ENCODE measurements at places on chromosomes 3 and 15.

GRCh38 chr3:81968658-81969057, 207.2 kb upstream of the GBE1 start:
- H3K27me3 ChIP-seq, result no peaks in the 10 kb centered on the region
- H3K27ac ChIP-seq, result no peak overlapping the region
- no peaks in the 10 kb centered on the region for H3K4me1 ChIP-seq

DNA sequence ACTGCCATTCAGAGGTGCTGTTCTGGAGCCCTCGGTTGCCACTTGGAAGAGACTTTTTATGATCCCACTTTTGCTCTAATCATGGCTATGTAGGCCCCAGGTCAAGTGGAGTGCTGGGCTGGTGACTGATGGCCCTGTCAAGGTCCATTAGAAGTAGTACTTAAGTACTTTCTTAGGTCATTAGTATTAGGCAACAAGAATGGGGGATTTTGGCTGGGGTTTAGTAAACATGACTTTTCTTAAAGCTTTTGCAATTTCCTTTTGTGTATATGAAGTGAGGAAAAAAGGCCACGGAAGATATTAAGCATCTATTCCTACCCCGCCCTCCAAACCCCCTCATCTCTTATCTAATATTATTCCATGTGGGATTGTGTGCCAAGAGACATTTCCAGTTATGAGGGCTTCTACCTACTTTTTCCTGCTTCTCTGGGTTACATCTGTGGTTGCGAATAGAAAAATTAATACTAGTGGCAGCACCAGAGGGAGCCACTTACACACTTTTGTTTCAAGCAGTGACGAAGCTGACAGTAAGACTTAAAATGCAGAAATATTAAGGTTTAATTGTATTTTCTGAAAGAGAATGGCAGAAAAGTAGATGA, 13.9 kb downstream of the NLGN1 start:
- H3K4me3 ChIP-seq, result no peak overlapping the region
- no peaks in the 10 kb centered on the region for H3K27me3 ChIP-seq
- DNase-seq, result no peak
- H3K4me1 ChIP-seq, result no peaks in the 10 kb centered on the region
- no peak overlapping the region for H3K27ac ChIP-seq

DNA sequence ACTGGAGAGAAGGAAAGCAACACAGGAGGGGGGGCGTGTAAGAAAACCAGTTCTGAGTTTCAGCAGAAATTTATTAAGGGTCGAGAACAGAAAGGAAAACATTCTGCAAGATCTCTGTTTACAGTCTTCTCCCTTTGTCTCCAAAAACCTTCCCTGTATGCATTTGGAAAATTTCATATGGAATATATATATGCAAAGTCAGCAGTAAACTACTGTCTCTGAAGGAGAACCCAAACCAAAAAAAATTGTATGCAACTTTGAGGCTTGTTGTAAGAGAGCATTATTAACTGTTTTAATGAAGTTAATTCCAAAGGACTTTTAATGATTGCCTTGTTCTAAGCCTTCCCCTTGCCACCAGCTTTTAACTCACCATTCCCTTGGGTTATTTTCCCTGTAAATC, 238.2 kb upstream of the GPR149 start:
- H3K36me3 ChIP-seq, result no peaks in the 10 kb centered on the region
- H3K27ac ChIP-seq, result no peak overlapping the region
- H3K4me3 ChIP-seq, result no peak overlapping the region
- no peaks in the 10 kb centered on the region for H3K27me3 ChIP-seq

GRCh38 chr3:69999140-70000027, at the start of gene SAMMSON:
TSS of gene SAMMSON (plus strand) at chr3:69999733.
- no peaks in the 10 kb centered on the region for H3K27me3 ChIP-seq
- DNase-seq, result no peak
- no peak within 1 kb of the TSS for H3K27ac ChIP-seq
- H3K36me3 ChIP-seq, result no peaks in the 10 kb centered on the region
- H3K4me3 ChIP-seq, result no peak within 1 kb of the TSS
- no peaks in the 10 kb centered on the region for H3K4me1 ChIP-seq

DNA sequence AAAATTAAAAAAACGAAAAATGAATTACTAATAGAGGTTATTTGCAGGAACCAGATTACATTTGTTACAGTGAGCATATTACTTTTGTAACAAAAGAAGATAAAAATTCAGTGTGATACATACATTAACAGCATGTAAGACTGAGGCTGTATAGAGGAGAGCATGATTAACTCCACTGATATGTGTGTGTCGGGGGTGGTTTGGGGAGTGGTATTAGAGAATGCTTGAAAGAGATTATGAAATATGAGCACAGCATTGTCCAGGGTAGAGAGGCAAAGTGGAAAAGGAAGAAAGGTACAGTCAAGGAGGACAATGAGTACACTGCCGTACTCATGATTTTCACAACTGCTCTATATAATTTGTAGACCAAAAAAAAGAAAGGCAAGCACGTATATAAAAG, 62.9 kb upstream of the LRRFIP2 start:
- H3K4me1 ChIP-seq, result peaks cover 7% of the 10 kb centered on the region
- H3K27ac ChIP-seq, result no peak overlapping the region
- no peak overlapping the region for H3K4me3 ChIP-seq
- peaks cover 7% of the 10 kb centered on the region for H3K27me3 ChIP-seq
- DNase-seq, result no peak

- DNase-seq, result no peak
- peak overlapping the region; percentile 28 for H3K27ac ChIP-seq
- peaks cover 52% of the 10 kb centered on the region for H3K36me3 ChIP-seq
- no peaks in the 10 kb centered on the region for H3K27me3 ChIP-seq
Measured at GRCh38 chr3:45986303-45986982, 9.2 kb downstream of the FYCO1 start.

GRCh38 chr3:157793745-157794144, 290.5 kb upstream of the VEPH1 start:
- H3K4me3 ChIP-seq, result no peak overlapping the region
- no peaks in the 10 kb centered on the region for H3K27me3 ChIP-seq
- H3K4me1 ChIP-seq, result no peaks in the 10 kb centered on the region
- H3K27ac ChIP-seq, result no peak overlapping the region
- DNase-seq, result no peak

- H3K27ac ChIP-seq, result no peak overlapping the region
- H3K36me3 ChIP-seq, result no peaks in the 10 kb centered on the region
- no peak overlapping the region for H3K4me3 ChIP-seq
- DNase-seq, result no peak
Measured at GRCh38 chr3:51340013-51340829, 44.9 kb upstream of the MANF start.

DNA sequence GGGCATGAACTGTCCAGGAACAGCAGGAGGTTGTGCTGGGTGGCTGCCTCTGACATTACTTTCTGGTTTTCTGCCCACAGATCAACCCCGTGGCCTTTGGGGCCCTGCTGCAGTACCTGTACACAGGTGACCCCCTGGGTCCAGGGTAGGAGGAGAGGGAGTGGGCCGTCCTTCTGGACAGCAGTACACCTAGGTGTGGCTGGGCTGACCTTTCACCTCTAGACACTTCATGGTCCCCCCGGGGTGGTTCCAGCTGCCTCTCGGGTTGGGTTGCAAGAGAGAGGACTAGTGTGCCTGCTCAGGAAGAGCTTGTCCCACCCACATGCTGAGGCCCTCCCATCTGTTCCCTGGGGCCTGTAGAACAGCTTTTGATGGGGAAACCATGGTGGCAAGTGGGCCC, 3.7 kb downstream of the ABTB1 start:
- no peak for DNase-seq
- H3K36me3 ChIP-seq, result no peaks in the 10 kb centered on the region
- peaks cover 13% of the 10 kb centered on the region for H3K4me1 ChIP-seq
- no peak overlapping the region for H3K27ac ChIP-seq
- no peaks in the 10 kb centered on the region for H3K27me3 ChIP-seq
- H3K4me3 ChIP-seq, result no peak overlapping the region

DNA sequence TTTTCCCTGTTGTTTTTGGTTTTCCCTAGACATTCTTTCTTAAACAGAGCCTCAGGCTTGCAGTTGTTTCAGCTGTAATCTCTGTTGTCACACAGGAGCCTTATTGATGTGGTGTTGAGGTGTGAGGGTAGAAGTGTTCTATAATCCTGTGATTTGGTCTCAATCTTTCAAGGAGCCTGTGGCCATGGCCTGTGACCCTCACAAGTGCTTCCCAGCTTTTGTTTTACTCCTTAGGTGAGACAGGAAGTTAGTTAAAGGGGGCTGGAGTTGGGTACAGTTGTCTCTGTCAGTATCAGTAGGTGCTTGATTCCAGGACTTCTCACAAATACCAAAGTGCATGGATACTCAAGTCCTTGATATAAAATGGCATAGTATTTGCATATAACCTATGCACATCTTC, 77.2 kb downstream of the PDCD6IP start:
- H3K27ac ChIP-seq, result no peak overlapping the region
- H3K4me1 ChIP-seq, result no peaks in the 10 kb centered on the region
- H3K27me3 ChIP-seq, result no peaks in the 10 kb centered on the region
- no peak overlapping the region for H3K4me3 ChIP-seq
- no peaks in the 10 kb centered on the region for H3K36me3 ChIP-seq

DNA sequence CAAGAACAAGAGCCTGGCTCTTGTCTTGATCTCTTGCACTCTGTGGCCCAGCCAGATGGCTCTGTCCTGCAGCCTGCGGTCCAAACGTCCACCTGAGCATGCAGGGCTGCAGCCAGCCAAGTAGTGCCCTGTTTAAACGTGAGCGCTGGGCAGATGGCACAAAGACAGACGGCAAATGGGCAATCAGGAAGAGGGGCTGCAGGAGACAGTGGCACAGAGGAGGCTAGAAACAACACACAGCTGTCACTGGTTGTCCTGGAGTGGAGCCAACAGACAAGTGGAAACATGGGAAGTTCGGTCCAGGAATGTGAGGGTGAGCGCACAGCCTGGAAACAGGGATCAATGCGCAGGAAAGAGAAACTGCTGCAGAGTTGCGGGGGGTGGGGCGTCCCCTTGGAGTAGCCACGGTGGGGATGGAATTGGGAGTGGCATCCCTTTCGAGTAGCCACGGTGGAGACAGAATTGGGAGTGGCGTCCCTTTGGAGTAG, 10.7 kb upstream of the ZXDC start:
- DNase-seq, result no peak
- no peaks in the 10 kb centered on the region for H3K27me3 ChIP-seq
- peaks cover 15% of the 10 kb centered on the region for H3K4me1 ChIP-seq
- peak overlapping the region; percentile 68 for H3K27ac ChIP-seq
- H3K36me3 ChIP-seq, result no peaks in the 10 kb centered on the region
- H3K4me3 ChIP-seq, result no peak overlapping the region

- peaks cover 16% of the 10 kb centered on the region for H3K36me3 ChIP-seq
- H3K4me3 ChIP-seq, result peak overlapping the region; percentile 62
- H3K27ac ChIP-seq, result peak overlapping the region; percentile 62
- H3K27me3 ChIP-seq, result no peaks in the 10 kb centered on the region
Measured at GRCh38 chr3:187101184-187102072, 37.9 kb downstream of the RPL39L start.

DNA sequence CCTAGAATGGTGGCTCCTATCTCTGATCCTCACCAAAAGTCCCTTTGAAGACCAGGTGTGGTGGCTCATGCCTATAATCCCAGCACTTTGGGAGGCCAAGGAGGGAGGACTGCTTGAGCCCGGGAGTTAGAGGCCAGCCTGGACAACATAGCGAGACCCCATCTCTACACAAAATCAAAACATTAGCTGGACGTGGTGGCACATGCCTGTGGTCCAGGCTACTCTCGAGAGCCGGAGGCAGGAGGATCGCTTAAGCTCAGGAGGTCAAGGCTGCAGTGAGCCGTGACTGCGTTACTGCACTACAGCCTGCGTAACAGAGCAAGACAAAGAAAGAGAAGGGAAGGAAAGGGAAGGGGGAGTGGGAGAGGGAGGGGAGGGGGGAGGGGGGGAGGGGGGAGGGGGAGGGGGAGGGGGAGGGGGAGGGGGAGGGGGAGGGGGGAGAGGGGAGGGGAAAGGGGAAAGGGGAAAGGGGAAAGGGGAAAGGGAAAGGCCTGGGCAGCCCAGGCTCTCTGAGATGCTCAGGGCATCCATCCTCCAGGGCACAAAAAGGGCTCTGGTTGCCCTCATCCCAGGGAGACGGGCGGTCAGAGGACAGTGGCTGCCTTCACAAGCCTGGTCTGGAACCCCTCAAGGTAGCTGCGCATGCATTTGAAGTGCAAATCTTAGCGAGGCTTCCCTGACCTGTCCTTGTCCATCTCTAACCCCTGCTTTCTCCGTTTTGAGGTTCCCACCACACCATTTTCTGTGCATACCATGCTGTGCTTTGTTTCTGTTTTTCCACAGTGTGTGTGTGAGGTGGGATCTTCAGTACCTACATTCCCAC, 76.1 kb downstream of the LDHAL6B start:
- H3K27me3 ChIP-seq, result peaks cover 30% of the 10 kb centered on the region
- no peak for DNase-seq
- no peak overlapping the region for H3K4me3 ChIP-seq
- no peak overlapping the region for H3K27ac ChIP-seq
- H3K4me1 ChIP-seq, result peaks cover 23% of the 10 kb centered on the region

DNA sequence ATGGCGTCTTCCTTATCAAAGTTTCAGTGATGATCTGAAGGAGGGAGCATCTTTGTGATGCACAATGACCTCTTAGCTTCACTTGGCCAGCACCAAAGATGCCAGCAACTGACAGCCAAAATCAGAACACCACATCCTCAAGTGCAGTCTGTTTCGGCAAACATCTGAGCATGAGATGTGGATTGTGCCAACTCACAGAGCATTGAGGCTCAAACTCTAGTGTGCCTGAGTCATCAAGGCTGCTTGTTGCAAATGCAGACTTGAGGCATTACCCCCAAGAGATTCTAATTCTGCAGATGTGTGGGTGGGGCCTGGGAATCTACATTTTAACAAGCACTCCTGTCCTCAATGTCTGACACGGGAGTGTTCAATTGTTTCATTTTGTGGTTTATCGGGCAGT, 35.8 kb downstream of the ABHD5 start:
- H3K36me3 ChIP-seq, result peaks cover 1% of the 10 kb centered on the region
- no peaks in the 10 kb centered on the region for H3K27me3 ChIP-seq
- no peak overlapping the region for H3K27ac ChIP-seq
- H3K4me3 ChIP-seq, result no peak overlapping the region

DNA sequence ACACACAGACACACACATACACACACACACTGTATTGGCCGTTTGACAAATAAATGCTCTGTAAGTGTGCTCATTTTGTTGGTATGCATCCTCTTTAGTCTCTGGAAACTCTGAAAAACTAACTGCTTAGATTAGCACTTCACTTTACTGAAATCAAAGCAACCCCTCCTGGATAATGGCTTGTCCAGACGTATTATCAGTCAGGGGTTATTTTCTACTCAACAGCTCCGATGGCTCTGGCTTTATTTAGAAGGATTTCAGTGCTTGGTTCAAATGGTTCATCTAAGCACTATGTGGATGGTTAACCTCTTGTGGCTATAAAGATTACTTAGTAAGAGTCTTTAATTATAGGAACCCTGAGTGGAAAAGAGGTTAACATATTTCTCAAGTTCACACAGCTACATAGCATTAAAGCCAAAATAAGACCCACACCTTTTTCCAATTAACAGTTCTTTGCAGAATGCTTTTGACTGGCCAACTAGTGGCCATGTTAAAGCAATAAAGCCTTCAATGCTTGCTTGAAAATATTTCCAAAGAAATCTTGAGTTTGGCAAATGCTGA, 516.1 kb upstream of the NAALADL2 start:
- no peaks in the 10 kb centered on the region for H3K36me3 ChIP-seq
- H3K4me3 ChIP-seq, result no peak overlapping the region
- no peak overlapping the region for H3K27ac ChIP-seq
- no peaks in the 10 kb centered on the region for H3K27me3 ChIP-seq
- no peaks in the 10 kb centered on the region for H3K4me1 ChIP-seq

GRCh38 chr3:140093742-140094141, 158.8 kb downstream of the CLSTN2 start:
- no peaks in the 10 kb centered on the region for H3K36me3 ChIP-seq
- no peak overlapping the region for H3K4me3 ChIP-seq
- DNase-seq, result no peak

Measured in T-helper 2 cell treated with Interferon-gamma antibody and Interleukin-4, amounts not matched to agents 5 μg/mL and 100 μg/mL, for 36 hours (primary cell).